ENCODE measurements at places on chromosomes 6 and 20.

GRCh38 chr20:37737826-37738420, 44.1 kb downstream of the CTNNBL1 start:
- no peak for DNase-seq

DNA sequence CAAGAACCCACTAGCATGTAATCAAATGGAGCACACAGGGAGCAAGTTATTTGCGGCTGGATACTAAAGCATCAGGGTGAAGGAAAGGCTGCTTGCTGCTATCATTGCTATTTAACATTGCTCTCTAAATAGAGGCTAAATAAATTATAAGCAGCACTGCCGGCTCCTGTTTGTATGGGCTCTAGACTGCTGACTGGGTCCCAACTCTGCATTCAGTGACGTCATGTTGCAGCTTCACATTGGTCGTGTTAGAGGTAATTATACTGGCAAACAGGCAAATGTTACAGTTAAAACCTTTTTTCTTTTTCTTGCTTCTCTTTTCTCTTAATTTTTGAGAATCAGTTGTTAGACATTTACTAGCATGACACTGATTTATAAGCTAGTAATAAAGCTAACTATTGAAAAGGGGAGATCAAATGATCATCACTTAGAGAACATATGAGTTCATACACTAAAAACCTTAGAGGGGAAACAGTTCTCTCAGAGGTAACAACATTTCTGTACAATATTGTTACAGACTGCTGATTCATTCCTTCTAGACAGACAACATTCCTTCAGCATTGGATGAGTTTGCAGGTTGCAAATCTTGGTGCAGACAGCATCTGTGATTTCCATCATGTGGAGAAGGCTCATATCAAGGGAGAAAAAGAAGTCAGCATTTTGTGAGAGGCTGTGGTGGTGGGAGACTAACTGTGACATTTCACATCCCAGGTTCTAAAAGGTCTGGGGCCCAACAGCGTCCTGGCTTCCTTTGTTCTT, 15.9 kb downstream of the RFPL4B start:
- no peak for DNase-seq

- no peak for DNase-seq
These were observed 973 bp upstream of the BRD2 start for GRCh38 chr6:32967151-32968091.

- no peak for DNase-seq
These were observed 23.0 kb downstream of the GMDS start for GRCh38 chr6:2222275-2222842.

DNA sequence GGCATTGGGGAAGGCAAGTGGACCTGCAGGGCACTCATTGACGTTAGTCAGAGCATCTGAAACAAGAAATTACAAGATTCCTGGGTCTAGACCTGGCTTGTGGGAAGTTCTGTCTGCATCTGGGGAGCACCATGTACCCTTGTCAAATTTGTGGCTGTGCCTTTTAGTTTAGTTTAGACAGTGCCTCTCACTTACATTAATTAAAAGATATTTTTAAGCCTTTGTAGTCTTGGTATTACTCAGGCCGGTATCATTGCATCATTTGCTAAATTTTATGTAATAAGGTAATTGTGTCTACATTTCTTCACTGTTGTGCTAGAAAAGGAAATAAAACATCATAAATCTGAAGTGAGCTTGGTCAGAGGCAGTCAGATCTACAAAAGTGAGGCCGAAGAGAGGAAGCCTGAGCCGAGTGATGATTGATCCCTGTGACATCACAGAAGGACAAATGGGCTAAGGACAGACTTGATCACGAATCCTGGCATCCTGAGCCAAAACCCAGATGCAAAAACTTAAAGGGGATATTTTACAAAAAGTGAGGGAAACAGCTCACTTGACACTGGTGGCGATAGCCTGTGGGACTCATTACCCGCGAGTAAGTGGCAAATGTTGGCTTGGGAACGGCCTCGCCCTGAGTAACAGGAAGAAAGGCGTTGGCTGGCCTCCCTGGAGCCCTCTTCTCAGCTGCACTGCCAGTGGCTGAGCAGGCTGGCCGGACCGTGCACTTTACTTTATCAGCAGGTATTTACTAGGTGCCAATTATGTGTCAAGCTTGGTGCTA, 106.5 kb downstream of the TCP11 start:
- no peak for DNase-seq

DNA sequence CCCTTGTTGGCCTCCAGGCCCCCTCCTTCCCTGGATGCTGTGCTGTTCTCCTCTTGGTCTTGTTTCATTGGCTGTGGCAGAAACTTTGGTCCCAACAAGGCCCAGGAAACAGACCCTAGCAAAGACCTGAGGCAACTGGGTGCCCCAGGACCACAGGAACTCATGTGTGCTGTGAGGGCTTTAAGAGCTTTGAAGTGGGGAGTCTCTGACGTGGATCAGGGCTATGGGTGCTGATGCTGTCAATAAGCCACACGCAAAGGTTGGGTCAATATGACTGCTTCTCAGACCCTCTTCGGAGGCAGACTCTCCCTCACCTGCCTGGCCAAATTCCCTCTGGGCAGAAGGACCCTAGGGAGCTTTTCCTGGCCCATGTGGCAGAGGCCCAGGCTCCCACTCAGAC, 91.5 kb upstream of the MLN start:
- no peak for DNase-seq

- no peak for DNase-seq
These were observed 38.6 kb downstream of the TAF4 start for GRCh38 chr20:62027116-62027515.

- DNase-seq = peak; percentile 23
These were observed at the start of gene FAM184A for GRCh38 chr6:119078376-119079282. FAM184A (minus strand) TSS chr6:119078664; CDS start chr6:119078299, 365 bp downstream.

DNA sequence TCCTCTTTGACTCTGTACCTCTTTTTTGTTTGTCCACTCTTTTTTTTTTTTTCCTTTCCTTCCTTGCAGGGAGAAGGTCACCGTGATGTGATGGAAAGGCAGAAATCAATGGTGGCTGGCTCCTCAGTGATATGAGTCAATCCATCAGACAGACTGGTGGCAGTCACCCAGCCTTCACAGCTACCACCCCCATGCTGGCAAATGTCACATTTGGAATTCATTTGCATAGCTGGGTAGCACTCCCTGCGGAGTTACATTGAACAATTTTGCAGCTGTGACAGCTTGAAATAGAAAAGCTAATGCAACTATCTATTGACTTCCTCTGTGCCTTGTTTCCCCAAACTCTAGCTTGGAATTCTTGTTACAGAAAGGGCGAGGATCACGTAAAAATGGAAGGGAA, 668.4 kb downstream of the C6orf118 start:
- DNase-seq = no peak

DNA sequence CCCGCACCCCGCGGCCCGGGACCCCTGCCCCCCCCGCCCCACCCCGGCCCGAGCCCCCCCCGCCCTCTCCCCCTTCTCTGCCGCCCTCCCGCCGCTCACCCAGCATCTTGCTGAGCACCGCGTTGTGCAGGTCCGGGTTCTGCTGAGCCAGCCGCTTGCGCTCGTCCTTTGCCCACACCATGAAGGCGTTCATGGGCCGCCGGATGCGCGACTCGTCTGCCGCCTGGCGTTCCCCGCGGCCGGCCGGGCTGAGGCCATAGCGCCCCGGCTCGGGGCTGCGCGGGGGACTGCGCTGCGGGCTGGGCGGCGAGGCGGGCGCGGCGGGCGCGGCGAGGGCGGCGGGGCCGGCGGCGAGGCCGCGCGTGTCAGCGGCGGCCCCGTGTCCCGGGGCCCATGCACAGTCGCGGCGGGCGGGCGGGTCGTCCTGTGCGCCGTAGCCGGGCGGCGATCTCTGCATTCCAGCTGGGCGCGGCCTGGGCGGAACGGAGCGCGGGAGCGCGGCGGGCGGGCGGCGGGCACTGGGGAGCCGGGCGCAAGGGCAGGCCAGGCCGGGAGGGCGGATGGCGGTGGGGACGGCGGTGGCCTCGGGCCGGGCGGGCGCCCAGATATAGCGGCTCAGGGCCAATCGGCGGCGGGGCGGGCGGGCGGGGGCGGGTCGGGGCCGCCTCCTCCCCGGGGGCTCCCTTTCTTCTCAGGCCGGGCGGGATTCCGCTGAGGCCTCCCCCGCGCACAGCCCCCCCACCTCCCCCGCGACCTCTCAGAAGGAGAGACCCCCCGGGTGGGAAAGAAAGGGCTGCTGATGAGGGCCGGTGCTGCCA, at the start of gene SOX18:
SOX18 (minus strand) TSS at position 580 of the 818 bp plus-strand sequence; CDS start at position 457, 123 bp downstream.
- no peak for DNase-seq
